ENCODE measurements at places on chromosomes 2 and 18.

DNA sequence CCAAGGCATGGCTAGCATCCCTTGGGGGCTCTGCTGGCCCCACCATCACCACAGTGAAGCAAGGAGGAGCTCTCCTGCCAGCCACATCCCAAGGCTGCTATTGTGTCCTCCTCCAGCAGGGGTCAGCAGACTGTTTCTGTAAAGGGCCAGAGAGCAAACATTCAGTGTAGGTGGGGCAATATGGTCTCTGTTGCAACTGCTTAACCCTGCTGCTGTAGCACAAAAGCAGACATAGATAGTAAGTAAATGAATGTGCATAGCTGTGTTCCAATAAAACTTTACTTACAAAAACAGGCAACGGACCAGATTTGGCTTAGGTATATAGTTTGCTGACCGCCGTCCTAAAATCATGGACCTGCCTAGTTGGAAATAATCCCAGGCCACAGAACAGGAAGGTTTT lies 36.4 kb upstream of the ZBTB7C start:
- peak; percentile 65 for DNase-seq

DNA sequence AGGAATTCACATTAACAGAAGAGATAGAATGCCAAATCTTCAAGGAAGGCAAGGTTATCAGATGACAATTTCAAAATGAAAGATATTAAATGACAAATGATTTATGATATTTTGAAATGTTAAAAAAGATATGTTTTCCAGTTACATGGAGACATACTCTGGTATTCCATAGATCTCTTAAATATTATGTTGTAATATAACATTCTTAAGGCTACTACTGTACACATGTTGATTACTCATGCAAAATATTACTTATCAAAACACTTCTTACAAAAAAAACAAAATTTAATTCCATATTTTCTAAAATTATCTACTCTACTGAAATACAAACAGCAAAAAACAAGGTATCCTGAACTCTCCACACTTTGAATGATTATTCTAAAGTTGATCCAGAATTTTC lies 22.9 kb downstream of the RTTN start:
- no peak for DNase-seq

GRCh38 chr2:98569197-98569793 lies 39.0 kb downstream of the COA5 start:
- peak; percentile 79 for DNase-seq

DNA sequence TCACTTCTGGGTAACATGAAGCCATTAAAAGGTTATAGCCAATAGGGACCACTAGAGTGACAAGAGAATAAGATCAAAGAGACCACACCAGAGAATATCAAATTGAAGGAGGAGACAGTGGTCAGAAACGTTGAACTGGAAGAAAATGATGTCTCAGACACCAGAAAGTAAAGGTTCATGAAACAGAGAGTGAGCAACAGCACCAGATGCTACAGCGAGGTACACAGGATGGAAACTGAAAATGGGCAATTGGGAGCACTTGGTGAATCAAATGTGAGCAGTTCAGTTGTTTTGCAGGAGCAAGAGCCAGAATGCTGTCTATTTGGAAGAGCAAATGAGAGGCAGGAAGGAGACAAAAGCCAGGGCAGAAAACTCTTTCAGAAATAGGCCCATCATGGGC lies 162.6 kb downstream of the SS18 start:
- no peak for DNase-seq

DNA sequence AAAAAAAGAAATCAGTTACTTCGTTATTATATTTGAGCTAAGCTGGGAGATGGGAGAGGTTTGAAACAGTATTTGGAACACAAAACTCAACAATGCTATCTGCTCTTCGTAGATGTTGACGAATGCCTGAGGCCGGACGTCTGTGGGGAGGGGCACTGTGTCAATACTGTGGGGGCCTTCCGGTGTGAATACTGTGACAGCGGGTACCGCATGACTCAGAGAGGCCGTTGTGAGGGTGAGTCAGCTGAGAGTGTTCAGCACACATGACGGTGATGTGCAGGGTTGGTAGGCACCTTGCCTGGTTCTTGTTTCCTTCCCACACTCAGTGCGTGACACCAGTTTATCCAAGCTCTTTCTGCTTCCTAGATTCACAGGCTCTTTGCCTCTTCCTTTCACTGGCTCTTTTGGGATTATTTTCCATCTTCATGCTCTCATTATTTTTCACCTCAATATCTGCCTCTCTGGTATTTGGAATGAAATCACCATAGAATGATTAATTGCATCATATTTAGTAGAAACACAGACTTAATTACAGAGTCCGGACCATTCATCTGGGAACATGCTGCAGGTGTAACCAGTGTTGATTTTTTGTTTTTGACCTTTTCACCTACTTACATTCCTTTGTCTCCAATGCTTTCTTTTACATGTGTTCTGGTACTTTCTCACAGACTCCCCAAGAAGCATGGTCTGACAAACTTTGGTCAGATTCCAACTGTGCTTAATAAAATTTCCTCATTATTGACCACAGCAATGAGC lies 200.6 kb upstream of the RASGRP3 start:
- DNase-seq, result no peak

DNA sequence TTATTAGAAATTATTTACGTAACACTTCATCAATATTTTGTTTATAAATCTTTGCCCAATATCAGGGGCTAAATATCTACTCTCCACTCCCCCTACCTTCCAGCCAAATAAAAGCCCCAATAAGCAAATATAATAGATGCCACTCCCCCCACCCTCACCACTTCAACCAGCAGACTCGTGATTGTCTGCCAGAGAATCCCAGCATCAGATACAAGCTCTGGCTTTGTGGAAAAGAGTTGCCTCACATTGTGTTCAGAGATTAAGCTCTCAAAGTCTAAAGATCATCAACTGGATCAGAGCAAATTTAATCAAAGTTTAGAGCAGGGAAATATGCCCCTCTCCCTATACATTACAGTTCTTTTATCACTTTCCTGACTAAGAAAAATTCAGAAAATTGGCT lies 39.5 kb downstream of the AOX1 start:
- no peak for DNase-seq

GRCh38 chr2:45649462-45649857 lies 2.0 kb upstream of the PRKCE start:
- DNase-seq, result no peak

DNA sequence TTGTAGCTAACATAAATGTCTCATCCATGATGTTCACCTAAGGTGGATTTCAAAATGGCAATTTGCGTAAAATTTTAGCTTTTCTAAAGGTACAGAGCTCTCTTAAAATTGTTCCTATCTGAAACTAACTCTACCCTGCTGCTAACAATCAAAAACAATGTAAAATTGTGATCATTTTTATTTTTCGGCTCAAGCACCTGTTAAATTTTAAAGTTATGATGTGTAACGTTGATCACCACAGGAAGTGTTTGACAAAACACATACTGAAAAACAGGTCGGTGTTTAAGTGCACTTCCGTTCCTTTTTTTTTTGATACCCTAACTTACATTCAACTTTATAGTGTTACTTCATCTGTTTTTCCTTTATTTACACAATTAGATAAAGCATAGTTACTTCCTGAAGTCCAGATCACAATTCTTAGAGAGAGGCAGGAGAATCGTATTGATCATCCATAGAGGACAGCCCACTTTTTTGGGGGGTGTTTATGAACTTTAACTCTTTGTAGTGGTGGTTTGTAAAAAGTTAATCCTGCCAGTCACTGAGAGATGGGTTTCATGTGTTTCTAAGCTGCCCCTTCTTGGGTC lies 6.0 kb upstream of the NCK2 start:
- DNase-seq, result no peak

DNA sequence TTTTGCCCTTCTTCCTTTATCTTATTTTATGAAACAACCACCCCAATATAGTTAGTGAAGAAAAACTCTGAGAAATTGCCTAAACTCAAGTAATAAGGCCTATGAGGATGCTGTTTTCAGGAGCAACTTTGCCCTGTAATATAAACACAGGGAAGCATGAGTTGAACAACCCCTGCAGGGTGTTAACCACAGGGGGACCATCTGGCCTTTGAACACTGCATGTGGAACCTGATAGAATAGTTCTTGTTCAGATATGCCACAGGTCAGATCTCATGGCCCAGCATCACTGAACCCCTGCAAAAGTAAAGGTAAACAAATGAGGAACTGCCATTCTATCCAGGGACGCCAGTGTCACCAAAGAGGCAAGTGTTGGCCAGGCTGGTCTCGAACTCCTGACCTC lies 82.6 kb downstream of the MAPK4 start:
- no peak for DNase-seq

DNA sequence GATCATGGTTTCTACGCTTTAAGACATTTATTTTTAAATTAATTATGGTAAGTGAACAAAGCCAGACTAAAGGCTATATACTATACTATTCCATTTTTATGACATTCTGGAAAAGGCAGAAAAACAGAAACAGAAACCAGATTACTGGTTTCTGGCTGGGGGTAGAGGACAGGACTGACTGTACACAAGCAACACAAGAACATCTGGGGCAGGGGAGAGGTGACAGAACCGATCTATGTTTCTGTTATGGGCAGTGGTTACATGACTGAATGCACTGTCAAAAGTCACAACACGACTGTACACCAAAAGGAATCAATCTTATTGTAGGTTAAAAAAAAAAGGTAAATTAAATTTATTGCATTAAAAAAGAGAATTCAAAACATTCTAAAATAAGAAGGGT lies 64.7 kb downstream of the PTPN2 start:
- no peak for DNase-seq

GRCh38 chr18:3354506-3354905 lies 92.6 kb downstream of the MYL12B start:
- DNase-seq, result no peak

GRCh38 chr2:130365075-130365474 lies 9.2 kb downstream of the PTPN18 start:
- no peak for DNase-seq

- DNase-seq, result no peak
These were observed 130.5 kb downstream of the NCK2 start for GRCh38 chr2:105875241-105875640.

GRCh38 chr2:152432765-152433164 lies 97.8 kb downstream of the FMNL2 start:
- DNase-seq, result no peak

- no peak for DNase-seq
These were observed 185.4 kb upstream of the GLI2 start for GRCh38 chr2:120550282-120550681.

GRCh38 chr18:24408496-24408895 lies 10.9 kb upstream of the OSBPL1A start:
- DNase-seq, result no peak

GRCh38 chr2:96861074-96861473 lies 3.3 kb upstream of the ANKRD39 start:
- DNase-seq, result no peak

- no peak for DNase-seq
These were observed 78.3 kb upstream of the FZD5 start for GRCh38 chr2:207847807-207848544.

GRCh38 chr2:96839293-96839874 lies 4.4 kb downstream of the ANKRD23 start:
- peak; percentile 79 for DNase-seq

DNA sequence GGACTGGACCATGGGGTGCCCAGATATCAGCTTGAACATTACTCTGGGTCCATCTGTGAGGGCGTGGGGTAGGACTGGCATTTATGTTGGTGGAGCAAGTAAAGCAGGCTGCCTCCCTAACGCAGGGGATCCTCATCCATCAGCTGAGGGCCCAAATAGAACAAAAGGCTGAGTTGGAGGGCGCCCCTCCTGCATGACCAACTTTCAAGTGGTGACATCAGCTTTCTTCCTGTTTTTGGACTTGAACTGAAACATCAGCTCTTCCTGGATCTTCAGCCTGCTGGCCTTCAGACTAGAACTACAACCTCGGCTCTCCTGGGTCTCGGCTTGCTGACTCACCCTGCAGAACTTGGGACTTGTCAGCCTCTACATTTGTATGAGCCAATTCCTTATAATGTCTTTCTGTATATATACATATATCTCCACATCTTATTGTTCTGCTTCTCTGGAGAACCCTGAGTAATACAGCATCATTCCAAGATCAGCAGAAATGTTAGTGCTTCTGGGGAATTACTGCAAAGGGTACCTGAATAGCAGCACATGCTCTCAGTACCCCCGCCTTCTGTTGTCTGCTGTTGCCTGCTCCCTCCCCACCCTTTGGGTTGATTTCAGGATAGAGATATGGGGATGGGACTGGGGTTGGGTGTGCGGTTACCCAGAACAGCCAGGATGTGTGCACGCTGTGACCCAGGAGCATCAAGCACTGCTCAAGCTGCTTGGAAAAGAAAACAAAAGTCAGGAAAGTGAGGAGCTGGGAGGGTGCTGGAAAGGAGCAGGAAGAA lies 20.0 kb downstream of the TMEM127 start:
- no peak for DNase-seq

- no peak for DNase-seq
These were observed 52.1 kb downstream of the NCK2 start for GRCh38 chr2:105796791-105797190.

GRCh38 chr2:39099310-39099869 lies 21.5 kb downstream of the SOS1 start:
- no peak for DNase-seq

GRCh38 chr2:148234143-148234542 lies 213.3 kb downstream of the MBD5 start:
- DNase-seq, result no peak

- no peak for DNase-seq
These were observed 6.7 kb downstream of the AOX1 start for GRCh38 chr2:200592406-200593075.

DNA sequence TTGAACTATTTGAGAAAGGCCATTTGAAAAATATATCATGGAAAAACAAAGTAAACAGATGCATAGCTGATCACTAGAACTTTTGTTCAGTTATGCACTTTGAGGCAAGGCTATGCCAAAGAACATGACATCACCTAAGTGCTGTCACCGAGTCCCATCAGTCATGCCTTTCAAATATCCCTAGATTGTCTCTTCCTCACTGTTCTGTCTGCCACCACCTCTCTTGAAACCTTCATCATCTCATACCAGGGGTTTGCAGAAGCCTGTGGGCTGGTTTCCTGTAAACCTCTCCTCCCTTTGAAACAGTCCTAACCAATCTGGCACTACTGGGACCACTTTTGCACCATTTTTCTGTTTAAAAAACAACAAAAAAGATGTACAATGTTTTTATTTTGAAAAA lies 12.3 kb upstream of the RAPH1 start:
- DNase-seq, result no peak

DNA sequence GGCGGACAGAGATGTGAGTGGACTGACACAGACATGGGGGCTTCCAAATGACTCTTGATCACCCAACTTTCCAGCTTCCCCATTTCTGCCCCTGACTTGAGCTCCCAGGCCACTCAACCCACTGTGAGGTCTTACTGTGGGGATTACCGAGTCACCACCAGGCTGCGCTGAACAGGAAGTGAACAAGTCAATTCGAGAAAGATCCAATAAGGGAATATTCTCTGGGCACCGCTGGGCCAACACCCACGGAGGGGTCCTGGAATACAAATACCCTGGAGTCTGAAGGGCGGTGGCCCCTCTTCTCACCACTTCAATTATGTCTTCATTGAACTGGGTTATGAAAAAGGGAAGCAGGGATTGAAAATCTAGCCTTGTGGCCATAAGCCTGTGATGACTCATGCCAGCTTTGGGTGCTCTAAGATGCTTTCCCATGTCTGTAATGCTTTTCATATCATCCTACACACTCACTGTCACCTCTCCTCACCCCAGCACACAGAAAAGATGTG lies 37.7 kb downstream of the BCL11A start:
- DNase-seq, result no peak
